ENCODE measurements at places on chromosomes 7 and 10.

DNA sequence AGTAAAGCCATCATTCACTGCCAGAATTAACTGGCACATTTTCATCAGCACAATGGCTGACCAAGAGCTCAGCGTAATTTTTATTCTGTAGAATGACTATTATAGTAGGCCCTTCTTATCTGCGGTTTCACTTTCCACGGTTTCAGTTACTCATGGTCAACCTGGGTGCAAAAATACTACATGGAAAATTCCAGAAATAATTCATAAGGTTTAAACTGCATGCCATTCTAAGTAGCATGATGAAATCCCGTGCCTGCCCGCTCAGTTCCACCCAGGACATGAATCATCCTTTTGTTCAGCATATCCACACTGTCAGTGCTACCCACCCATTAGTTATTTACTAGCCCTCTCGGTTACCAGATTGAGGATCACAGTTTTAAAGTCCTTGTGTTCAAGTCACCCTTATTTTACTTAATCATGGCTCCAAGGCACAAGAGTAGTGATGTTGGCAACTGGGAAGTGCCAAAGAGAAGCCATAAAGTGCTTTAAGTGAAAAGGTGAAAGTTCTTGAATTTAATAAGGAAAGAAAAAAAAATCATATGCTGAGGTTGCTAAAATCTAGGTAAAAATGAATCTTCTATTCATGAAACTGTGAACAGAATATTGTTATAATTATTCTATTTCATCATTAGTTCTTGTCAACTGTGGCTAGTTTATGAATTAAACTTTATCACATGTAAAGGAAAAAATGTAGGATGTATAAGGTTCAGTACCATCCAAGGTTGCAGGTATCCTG lies 204.9 kb downstream of the DOCK4 start:
- DNase-seq, result peak; percentile 51

DNA sequence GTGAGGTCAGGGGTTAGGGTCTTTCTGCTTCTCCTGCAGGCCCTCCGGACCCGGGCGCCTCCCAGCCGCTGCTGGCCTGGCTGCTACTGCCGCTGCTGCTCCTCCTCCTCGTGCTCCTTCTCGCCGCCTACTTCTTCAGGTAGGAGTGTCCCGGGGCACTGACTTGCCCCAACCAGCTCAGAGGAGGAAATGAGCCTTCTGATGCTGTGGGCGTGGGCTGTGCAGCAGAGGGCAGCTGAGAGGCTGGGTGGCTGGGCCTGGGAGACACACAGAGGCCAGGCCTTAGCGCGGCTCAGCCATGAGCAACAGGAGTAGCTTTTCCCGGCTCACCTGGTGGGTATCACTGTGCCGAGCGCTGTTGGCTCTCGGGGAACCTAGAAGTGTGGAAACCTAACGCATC lies 78.9 kb downstream of the MKI67 start:
- no peak for DNase-seq

DNA sequence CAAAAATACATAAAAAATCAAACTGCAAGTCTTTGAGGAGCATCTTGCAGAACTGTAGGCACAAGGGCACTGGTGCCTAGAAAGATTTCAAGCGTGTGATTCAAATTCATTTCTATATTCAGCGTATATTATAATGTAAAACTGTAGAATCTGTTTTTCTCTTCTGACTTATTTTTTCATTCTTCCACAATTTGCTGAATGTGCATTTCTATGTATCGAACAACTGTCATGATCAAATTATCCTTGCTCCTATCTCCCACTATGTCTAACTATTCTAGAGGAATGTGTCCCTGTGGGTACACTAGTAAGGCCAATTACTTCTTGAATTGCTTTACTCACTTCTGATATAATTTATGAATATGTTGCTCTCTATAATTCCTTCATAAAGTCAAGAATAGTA lies 283.0 kb upstream of the MAGI2 start:
- DNase-seq, result no peak

DNA sequence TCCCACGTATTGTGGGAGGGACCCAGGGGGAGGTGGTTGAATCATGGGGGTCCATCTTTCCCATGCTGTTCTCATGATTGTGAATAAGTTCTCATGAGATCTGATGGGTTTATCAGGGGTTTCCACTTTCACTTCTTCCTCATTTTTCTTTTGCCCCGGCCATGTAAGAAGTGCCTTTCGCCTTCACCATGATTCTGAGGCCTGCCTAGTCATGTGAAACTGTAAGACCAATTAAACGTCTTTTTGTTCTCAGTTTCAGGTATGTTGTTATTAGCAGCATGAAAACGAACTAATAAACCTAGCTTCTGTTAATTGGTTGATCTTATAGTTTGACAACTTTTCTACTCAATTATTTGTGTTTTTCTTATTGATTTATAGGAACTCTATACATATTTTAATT lies 206.3 kb downstream of the NXPH1 start:
- DNase-seq, result no peak

Data from skeletal muscle cell (primary cell).